ENCODE measurements at places on chromosomes 4 and X.

GRCh38 chr4:120520761-120521160 is 401.8 kb downstream of the PRDM5 start:
- no peak for DNase-seq

DNA sequence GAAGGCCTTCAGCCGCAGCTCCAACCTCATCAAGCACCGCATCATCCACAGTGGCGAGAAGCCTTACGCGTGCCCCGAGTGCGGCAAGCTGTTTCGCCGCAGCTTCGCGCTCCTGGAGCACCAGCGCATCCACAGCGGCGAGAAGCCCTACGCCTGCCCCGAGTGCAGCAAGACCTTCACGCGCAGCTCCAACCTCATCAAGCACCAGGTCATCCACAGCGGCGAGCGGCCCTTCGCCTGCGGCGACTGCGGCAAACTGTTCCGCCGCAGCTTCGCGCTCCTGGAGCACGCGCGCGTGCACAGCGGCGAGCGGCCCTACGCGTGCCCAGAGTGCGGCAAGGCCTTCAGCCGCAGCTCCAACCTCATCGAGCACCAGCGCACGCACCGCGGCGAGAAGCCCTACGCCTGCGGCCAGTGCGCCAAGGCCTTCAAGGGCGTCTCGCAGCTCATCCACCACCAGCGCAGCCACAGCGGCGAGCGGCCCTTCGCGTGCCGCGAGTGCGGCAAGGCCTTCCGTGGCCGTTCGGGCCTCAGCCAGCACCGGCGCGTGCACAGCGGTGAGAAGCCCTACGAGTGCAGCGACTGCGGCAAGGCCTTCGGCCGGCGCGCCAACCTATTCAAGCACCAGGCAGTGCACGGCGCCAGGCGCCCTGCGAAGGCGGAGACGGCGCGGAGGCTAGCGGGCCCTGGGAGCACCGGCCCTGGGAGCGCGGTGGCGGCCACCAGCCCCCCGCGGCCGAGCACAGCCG is 9.8 kb downstream of the ZFP92 start:
- DNase-seq, result no peak

- DNase-seq, result no peak
Observed at GRCh38 chr4:124318292-124318691, 394.2 kb downstream of the ANKRD50 start.

- no peak for DNase-seq
Observed at GRCh38 chr4:76813070-76813469, 84.9 kb downstream of the SOWAHB start.

GRCh38 chrX:118655561-118656246 is 71.7 kb upstream of the IL13RA1 start:
- DNase-seq, result no peak

GRCh38 chrX:136816975-136817374 is 36.2 kb upstream of the ARHGEF6 start:
- no peak for DNase-seq

DNA sequence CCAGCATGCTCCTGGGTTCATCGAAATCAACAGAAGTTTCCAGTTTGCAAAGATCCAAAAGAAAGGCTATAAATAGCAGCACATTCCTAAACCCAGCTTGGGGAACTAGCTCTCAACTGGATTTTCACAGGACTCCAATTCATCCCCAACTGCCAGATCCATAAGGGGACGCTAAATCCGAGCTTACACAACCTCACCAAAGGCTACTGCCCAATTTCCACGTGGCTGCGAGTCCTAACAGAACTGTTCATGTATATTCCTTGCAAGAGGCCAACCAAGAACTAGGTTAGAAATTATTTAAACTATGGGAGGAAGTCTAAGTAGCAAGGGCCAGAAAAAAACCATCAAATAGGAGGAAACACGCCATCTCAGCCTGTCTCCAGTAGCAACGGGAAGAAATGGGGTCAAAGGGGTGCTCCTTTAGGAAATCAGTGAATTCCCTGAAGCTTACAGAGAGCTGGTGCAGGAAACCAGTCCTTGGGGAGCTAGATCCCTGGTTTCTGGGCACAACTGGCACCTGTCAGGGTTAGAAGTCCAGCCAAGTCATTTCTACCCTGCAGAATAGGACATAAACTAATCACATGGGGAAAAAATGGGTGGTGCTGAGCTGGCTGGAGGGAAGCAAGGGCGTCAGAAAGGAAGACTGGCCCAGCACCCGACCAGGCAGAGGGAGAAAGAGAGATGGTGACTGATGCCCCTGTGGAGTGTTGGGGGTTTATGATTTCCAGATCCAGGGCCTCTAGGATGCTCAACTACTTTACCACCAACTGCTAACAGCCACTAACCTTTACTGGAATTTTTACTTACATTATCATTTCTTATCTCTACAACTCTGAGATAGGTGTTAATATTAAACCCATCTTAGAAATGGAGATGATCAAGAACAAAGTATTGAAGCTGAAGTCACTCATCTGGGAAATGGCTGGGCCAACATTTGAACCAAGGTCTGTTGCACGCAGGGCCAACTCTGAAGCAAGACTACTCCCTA is 20.5 kb downstream of the RELL1 start:
- DNase-seq, result no peak

- no peak for DNase-seq
Observed at GRCh38 chr4:138770818-138771217, 244.8 kb upstream of the NOCT start.

DNA sequence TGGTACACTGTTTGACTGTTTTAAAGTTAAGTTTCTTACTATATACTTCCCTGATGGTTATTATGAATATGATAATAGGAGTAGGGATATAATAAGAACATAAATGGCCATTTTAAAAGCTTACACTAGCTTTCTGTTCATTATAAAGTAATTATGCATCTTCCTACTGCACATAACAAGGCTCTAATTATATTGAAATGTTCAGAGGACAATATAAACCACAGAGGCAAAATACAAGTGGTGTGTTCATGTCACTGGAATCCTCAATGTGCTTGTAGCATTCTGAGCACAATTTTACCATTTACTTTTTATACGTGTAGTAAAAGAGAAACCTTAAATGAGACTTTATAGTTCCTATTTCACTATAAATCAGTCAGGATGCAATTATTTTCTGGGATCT is 268.3 kb downstream of the TMA16 start:
- no peak for DNase-seq

GRCh38 chrX:136255541-136255940 is 4.3 kb upstream of the MAP7D3 start:
- DNase-seq, result no peak

GRCh38 chrX:119757646-119757978 is 776 bp upstream of the SOWAHD start:
- DNase-seq, result no peak

DNA sequence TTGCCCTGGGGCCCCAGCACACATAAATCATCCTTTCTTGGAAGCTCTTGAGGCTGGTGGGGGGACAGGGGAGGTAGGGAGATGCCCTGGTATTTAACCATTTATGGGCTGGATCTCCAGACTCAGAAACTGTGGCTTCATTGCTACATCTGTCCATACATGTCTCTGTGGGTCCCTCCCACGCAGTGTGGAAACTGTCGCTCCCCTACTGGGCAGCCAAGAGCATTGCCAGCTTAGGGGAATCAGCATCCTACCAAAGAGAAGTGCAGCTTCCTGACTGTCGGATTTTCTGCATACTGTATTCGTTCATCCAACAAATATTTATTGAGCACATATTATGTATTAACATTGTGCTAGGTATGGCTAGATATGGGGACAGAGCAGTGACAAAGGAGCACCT is 3.7 kb downstream of the GRIPAP1 start:
- DNase-seq, result no peak

- DNase-seq, result no peak
Observed at GRCh38 chrX:9461087-9461486, 3.8 kb upstream of the TBL1X start.

DNA sequence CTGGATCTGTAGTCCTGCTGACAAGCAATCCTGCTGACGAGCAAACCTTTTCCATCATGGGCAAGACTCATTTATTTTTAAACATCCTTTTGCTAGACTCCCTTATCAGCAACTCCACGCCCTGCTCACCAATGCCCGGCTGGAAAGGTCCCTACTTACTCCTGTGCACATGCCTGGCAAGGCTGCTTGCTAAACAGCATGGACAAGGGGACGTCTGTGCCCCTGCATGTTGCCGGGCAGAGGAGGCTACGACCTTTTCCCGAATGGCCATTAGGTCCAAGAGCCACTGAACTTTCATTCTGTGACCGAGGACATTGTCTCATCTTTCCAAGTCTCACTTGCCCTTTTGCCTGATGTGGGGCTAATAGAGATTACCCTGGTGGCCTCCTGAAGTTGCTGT is 98.6 kb downstream of the MGST2 start:
- no peak for DNase-seq

DNA sequence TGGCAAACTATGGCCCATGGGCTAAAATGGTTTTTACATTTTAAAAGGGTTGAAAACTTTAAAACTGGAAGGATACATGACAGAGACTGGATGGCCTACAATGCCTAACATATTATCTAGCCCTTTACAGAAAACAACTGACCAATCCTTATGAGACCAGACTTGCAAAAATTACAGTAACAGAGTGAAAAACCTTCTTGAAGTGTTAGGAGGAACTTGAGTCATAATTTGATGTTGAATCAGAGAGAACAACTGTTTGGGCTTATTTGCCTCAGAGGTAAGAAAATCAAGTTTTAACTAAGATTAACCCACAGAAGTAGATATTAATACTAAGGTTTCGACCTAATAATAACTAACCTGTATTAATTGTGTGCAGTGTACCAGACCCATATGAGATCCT is 12.4 kb upstream of the NAP1L5 start:
- DNase-seq, result no peak

DNA sequence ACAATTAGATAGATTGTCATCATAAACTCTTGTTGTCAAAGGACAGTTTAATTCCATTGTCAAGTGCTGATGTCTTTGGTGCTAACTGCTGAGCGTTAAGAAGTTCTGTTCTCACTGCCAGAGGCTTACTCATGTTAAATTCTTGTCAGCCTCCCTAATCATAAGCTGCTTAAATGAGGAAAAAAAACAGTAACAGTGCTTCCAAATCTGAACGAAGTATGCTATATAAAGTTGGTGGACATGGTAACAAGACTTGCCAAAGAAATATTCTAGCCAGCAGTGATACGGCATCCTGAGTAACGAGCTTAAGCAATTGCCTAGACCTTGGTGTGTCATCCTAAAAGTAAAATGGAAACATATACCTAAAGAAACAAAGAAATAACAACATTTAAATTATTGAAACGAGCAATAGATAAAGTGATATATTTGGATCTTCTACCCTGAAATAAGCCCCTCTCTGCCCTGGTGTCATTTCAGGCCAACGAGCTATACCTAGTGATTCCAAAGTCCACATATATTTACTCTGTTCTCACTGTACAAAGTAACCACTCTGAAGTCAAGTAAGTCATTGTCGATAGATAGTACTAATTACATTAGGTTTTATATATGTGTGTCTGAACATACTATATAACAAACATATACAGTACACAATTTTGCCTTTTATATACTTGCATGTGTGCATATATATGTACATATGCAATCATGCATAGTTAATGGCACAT is 339.7 kb upstream of the HS3ST1 start:
- DNase-seq, result no peak

DNA sequence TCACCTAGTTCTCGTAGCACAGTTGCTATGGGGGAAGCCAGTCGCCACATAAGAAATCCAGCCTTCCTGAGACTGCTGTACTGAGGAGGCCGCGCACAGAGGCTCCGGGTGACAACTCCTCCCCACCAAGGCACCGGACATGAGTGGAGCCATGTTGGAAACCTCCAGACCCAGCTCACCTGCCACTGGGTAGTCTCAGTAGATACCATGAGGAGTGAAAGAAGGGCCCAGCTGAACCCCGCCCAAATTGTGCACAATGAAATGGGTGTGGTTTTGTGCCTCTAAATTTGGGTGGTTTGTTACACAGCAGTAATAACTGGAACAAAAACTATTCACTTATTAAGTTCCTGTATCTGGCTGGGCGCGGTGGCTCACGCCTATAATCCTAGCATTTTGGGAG is 198.7 kb downstream of the BCOR start:
- no peak for DNase-seq

DNA sequence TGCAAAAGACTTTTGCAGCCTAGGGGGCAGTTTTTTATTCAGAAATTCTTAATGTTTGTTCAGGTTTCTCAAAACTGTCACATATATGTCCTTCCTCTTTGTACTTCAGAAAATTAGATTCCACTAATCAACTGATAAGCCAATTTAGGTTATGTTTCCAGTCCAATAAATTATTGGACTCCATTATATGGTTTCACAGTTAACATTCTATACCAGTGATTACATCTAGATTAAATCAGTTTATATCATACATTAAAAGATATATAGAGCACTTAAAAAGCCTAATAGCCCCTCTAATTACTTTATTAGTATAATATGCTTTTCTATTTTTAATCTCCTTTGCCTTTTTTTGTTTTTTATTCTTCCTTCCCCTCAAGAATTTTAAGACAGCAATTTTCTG is 434.1 kb downstream of the INPP4B start:
- no peak for DNase-seq

- no peak for DNase-seq
Observed at GRCh38 chr4:66658809-66659208, 886.5 kb downstream of the CENPC start.

GRCh38 chr4:38995660-38996005 is 36.6 kb downstream of the TMEM156 start:
- DNase-seq, result no peak

GRCh38 chr4:40375095-40375494 is 40.0 kb downstream of the CHRNA9 start:
- DNase-seq, result no peak

- DNase-seq, result no peak
Observed at GRCh38 chr4:42453612-42454011, 56.3 kb downstream of the SHISA3 start.

- DNase-seq, result no peak
Observed at GRCh38 chrX:112668476-112669409, 11.0 kb downstream of the LHFPL1 start.

GRCh38 chr4:53686521-53686920 is 95.2 kb upstream of the LNX1 start:
- DNase-seq, result no peak

DNA sequence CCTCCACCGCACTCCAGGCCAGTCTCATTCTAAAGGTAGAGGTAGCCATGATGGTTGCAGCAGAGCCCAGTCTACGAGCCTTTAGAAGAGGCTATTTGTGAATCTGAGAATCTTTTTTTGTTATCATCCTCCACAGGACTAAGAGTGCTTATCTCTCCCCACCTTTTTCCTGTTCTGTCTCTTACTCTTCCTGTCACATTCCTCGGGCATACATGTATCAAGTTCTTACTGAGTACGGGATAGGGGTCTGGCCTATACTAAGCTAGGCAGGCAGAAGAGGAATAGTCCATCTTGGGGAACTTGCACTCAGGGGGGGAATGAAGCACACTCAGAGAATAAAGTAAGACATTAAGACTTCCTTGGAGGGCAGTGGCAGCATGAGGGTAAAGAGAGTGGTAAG is 25.7 kb downstream of the LAS1L start:
- DNase-seq, result no peak

DNA sequence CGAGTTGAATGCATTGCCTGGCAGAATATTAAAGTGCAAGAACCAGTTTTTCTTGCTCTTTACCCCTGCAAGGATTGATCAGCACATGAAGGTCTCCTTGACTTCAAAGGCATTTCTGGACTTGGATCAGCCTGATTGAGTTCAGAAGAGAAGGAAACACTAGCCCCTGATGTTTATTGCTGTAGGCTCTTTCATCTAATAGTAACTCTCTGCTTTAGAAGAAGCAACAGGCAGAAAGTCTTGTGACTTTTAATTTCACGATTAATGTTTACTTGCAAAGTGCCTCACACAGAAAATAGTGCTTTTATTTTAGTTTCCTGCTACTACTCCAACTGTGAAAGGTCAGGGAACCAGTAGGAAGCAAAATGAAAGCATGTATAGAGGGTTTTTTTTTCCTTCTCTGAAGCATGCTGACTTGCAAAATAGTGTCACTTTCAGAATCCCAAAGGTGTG is 69.1 kb downstream of the PCDH7 start:
- DNase-seq, result no peak

- DNase-seq, result no peak
Observed at GRCh38 chr4:159543831-159544230, 441.0 kb downstream of the RAPGEF2 start.

All from stimulated activated CD4-positive, alpha-beta T cell treated with anti-CD3 and anti-CD28 coated beads, Interleukin-2, amount 100 ng/mL, for 24 hours (primary cell).